Fibroblast of skin of right quadriceps (primary cell): ENCODE measurements at places on chromosomes 13 and 19.

DNA sequence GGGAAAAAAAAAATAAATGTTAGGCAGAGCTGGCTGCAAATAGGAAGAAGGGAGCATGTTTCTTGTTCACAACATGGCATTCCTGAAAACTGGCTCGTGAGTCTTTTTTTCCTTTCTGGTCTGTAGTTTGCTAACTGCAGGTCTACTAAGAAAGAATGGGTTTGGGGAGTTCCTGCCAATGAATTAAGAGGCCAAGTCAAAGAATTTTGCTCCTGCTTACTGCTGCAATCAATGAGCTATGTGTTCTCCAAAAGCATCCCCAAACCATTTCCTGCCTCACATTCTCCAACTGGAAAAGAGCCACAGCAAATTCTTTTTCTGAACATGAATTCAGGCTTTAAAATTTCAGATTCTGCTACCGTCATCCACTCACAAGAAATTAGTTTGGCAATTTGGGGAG lies 88.6 kb downstream of the DCT start:
- DNase-seq: peak; percentile 51

GRCh38 chr13:68666774-68667397 lies 1436.8 kb upstream of the PCDH9 start:
- no peak for DNase-seq

DNA sequence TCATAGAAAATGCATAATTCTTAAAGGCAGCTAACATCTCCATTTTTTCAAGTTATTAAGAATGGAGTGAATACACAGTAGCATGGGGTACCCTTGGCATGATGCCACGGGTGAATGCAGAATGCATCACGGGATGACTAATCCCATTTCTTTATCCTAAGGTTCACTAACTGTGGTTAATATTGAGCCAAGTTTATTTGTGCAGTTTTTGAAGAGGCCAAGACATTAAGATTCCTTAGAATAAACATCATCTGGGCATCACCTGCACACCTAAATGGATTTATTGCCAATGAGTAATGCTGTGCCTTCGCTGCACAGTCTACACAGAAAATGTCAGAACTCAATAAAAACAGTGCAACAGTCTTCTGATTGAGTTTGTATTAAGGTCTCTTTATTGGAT lies 333.1 kb downstream of the GPC6 start:
- peak; percentile 81 for DNase-seq

GRCh38 chr19:55189403-55189835 lies 9.3 kb upstream of the SYT5 start:
- DNase-seq: peak; percentile 87

DNA sequence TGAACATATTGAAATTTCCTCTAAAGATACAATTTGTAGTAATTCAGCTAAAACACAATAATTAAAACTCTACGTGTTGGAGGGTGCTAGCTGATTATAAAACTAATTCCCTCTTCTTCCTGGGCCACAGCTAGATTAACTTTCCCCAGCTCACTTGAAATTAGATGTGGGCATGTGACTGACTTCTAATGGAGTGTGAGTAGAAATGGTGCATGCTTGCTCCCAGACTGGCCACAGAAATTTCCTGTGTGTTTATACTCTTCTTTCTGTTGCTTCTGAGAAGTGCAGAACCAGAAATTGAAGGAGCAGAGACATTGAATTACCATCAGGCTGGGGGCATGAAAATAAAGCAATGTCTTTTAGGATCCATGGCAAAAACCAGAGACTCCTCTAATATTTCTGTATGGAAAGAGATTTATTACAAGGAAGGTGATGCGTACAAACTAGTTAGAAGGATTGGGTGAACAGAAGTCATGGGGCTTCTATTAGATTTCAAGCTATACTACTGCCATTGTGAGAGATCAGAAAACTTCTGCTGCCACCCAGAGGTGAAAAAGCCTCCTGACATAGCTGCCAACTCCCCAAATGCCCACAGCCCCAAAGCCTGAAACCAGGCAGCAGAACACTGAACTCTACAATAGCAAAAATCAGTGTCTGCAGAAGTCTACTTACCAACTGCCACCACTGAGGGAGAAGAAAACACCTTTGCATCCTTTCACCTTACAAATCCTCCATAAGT lies 379.2 kb upstream of the MIR17HG start:
- peak; percentile 2 for DNase-seq

GRCh38 chr13:46631179-46631542 lies 78.2 kb downstream of the LRCH1 start:
- no peak for DNase-seq

GRCh38 chr19:14611051-14611450 lies 28.2 kb downstream of the CLEC17A start:
- DNase-seq: no peak

GRCh38 chr13:39952249-39953233 lies 297.1 kb downstream of the COG6 start:
- DNase-seq: peak; percentile 78

GRCh38 chr19:49895566-49896297 lies 955 bp downstream of the IL4I1 start:
- DNase-seq: no peak

GRCh38 chr19:30155381-30156200 lies 213.6 kb downstream of the URI1 start:
- no peak for DNase-seq
